ENCODE measurements at places on chromosomes 7 and 10. TPM values are rescaled to one million over a fixed set of nuclear protein-coding genes. Genes with fewer than 3 reads are reported as not detected.

C7orf57 gene
- polyA plus RNA-seq: not detected

FEZF1 gene
- not detected for polyA plus RNA-seq

TMEM229A gene
- polyA plus RNA-seq: 1.4 TPM

BTBD16 gene
- polyA plus RNA-seq: 0.13 TPM

MARVELD1 gene
- polyA plus RNA-seq: 10.7 TPM

PTPRZ1 gene
- 0.98 TPM for polyA plus RNA-seq

IKZF1 gene
- polyA plus RNA-seq: 0.98 TPM

MRLN gene
- polyA plus RNA-seq: not detected

ADRB1 gene
- polyA plus RNA-seq: 0.24 TPM

WNT8B gene
- polyA plus RNA-seq: 0.32 TPM

NT5C3A gene
- 23.6 TPM for polyA plus RNA-seq

GJD4 gene
- not detected for polyA plus RNA-seq

GPR26 gene
- polyA plus RNA-seq: not detected

APBB1IP gene
- 5.5 TPM for polyA plus RNA-seq

CCNY gene
- 19.9 TPM for polyA plus RNA-seq

GDF10 gene
- 1.2 TPM for polyA plus RNA-seq

C10orf71 gene
- not detected for polyA plus RNA-seq

SPDYE2B gene
- polyA plus RNA-seq: not detected

SPDYE6 gene
- not detected for polyA plus RNA-seq

IL6 gene
- 1.0 TPM for polyA plus RNA-seq

OR2A42 gene
- polyA plus RNA-seq: 0.07 TPM

SMKR1 gene
- polyA plus RNA-seq: 2.1 TPM

AQP1 gene
- 23.9 TPM for polyA plus RNA-seq

DOCK4 gene
- polyA plus RNA-seq: 6.2 TPM
